ENCODE measurements at places on chromosomes 2 and 18.
A peak's percentile ranks its signal among the peaks of the same experiment; 100 is the strongest.

DNA sequence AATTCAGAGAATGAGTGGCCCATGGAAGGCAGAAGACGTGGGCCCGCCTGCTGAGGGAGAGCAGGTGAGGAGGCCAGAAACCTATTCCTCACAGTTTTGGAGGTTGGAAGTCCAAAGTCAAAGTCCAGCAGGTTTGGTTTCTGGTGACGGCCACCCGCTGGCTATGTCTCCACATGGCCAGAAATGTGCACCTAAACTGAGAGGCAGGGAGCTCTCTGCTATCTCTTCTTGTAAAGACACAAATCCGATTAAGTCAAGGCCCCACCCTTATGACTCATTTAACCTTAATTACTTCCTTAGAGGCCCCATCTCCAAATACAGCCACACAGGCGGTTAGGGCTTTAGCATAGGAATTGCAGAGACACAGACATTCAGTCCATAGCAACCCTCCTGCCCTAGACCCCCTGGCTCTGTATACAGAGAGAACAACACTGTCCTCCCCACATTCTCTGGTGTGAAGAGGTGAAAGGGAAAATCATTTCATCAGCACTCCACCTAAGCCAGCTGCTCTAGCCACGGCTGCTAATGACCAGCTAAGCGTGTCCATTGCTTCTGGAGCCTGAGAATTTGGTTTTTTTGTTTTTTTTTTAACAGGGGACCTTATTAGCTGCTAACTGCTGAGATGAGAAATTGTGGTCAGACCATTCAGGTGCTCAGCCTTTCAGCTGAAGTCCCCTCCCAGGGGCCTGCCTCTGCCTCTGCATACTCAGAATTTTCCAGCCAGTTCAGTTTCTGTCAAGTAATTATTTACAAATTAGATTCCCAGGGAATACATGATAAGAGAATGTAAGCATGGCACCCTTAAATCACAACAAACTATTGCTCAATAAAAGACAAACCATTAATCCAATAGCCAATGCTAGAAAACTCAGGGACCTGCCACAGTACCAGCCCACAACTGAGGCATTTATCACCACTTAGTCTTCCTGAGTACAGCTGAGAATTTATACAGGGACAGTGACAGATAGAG lies 368.7 kb upstream of the ID2 start:
- no peak for DNase-seq

DNA sequence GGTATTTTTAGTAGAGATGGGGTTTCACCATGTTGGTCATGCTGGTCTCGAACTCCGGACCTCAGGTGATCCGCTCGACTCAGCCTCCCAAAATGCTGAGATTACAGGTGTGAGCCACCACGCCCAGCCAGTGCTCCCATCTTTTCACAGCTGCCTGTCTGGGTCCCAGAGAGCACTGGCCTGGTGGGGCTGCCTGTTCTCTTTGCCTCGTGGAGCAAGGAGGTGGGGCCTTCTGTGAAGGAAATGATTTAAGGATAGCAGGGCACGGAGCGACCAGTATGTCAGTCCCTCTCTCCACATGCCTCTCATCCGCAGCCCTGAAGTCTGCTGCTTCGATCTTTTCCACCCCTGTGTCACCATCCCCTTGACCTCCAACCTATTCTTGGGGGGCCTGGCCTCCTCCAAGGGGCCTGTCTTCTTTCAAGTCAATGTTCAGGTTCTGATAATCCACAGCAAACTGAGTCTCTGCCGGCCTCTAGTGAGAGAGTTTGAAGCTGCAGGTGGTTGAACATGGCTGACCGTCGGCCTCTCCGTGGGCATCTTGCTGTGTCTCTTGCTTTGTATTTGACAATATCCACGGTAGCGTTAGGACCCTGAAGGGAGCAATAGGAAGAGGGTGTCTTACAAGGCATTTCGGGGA lies 28.2 kb upstream of the GIGYF2 start:
- DNase-seq = no peak

- no peak for DNase-seq
These were observed 283.1 kb downstream of the CELF4 start for GRCh38 chr18:37282386-37283037.

GRCh38 chr2:218149848-218150440 lies 16.8 kb downstream of the CXCR1 start:
- no peak for DNase-seq

DNA sequence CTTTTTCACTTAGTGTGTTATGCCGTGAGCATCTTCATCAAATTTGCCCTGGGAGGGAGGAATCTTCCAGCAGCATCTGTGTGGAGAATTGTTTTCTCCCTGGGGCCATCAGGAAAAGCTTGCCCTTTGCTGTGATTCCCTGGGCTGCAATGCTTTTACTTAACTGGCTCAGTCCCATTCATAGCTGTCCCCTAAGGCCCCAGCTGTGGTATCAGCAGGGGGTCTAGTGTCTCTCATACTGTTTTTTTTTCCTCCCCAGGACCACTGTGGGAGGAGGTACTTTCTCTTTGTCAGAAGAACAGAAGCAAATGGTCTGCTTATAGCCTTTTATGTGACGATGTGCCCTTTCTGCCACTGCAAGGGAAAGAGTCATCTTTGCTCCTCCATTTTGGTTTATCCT lies 176.8 kb upstream of the CELF4 start:
- no peak for DNase-seq

DNA sequence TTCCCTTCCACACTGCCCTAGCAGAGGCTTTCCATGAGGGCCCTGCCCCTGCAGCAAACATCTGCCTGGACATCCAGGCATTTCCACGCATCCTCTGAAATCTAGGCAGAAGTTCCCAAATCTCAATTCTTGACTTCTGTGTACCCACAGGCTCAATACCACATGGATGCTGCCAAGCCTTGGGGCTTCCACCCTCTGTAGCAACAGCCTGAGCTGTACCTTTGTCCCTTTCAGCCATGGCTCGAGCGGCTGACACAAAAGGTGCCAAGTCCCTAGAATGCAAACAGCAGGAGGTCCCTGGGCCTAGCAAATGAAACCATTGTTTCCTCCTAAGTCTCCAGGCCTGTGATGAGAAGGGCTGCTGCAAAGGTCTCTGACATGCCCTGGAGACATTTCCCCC lies 744.5 kb upstream of the LINC00305 start:
- no peak for DNase-seq

DNA sequence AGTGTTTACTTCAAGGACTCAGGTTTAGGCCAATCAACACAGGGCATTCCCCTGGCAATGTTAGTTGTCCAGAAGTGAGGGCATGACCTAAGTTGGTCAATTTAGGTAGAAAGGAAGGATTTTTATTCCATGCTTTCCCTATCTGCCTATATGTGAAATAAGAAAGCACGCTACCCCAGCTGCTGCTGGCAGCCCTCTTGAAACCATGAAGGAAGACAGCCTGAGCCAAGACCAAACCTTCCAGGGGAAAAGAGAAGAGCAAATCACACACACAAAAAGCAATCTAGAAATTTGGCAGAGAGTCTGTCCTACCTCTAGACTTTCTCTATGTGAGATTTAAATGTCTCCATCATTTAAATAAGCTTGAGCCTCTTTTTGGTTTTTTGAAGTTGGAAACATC lies 387.6 kb downstream of the TNS1 start:
- DNase-seq = no peak

GRCh38 chr2:69995511-69995910 lies 34.1 kb upstream of the ASPRV1 start:
- DNase-seq = no peak

DNA sequence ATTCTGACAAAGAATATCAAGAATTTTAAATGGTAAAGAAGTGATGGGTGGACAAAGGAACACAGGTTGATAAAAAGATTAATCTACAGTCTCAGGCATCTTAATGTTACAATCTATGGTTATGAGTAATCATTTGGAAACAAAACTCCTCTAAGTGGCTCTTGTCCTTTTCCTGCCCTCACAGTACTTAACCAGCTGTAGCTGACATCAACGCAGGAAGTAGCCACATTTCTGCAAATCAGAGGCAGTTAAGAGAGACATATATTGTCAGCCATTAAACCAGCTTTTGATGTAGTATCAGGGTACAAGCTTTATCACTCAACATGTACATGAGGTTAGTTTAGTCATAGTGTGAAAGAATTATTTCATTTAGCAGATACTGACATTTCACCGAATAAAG lies 244.6 kb downstream of the NR4A2 start:
- DNase-seq = no peak

DNA sequence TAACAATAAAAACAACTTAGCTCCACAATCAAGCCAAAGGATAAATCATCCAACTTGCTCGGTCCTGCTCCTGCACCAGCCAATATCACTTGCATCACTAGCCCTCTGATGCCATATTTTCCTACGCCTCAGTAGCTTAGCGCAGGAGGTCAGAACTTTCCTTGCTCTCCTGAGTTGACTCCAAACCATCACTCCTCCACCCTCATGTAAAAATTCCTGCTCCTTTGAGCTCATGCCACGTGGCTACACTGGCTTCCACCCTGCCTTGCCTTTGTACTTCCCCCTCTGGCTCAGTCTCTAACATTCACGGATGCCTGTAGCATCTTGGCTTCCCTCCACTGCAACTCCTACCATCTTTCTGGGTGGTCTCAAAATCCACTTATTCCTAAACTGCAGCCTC lies 25.2 kb downstream of the AAK1 start:
- DNase-seq = no peak

DNA sequence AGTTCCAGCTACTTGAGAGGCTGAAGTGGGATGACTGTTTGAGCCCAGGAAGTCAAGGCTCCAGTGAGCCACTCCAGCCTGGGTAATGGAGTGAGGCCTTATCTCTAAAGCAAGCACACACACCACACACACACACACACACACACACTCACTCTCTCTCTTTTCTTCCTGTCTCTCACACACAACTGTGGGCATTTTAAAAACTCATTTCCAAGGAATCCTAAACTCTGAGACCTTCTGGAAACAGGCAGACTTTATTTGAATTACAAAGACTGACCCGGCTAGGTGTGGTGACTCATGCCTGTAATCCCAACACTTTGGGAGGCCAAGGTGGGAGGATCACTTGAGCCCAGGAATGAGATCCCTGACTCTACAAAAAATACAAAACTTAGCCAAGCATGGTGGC lies 21.3 kb downstream of the WDSUB1 start:
- DNase-seq = no peak

DNA sequence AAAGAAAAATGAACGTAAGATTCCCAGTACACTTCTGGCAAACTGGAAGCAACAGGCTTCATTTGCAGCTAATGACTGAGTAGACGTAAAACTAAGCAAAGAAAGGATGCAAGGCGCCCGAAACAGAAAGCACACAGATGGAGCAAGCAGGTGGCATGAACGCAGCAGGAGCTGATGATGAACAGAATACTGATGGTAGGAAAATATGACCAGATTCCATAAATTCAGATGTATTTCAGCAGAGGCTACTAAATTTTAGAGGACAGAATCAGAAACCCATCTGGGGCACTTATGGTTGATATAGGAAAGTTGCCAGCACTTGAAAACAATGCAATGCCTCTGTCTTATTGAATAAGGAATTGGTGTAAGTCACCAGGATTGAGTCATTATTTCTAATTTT lies 658.7 kb upstream of the LINC00305 start:
- DNase-seq = no peak

DNA sequence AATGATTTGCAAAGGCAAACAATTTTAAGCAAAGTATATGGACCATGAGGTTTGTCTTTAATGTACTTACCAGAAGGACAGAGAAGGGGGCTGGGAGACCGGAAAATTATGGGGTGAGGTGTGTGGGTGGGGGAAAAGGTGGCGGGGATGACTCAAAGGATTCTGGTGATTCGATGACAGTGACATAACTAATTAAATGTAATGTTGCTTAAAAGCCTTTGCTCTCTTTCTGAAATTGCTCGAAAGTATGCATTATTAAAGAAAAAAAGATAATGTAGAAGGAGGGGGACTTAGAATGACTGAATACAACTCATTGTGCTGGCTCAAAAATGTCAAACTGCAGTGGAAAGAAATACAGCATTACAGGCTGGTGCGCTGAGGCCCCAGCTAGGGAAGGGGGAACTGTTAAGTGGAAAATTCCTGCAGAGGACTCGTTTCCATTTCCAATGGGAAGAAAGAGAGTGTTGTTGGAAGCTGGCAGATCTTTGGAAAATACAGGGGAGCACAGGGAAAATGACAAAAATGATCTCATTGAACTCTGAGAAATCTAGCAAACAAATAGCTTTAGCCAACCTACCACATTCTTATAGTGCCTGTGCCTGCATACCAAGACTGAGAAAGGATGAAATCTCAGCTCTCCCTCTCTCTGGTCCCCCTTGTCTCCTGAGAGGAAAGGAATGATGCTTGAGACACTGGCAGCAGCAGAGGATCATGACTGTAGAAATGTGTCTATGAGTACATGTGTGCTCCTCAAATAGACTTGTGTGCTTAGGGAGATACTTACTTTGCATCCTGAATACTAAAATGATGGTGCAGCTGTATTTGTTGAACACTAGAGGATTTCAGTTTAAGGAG lies 632.4 kb downstream of the NYAP2 start:
- DNase-seq = peak; percentile 21

DNA sequence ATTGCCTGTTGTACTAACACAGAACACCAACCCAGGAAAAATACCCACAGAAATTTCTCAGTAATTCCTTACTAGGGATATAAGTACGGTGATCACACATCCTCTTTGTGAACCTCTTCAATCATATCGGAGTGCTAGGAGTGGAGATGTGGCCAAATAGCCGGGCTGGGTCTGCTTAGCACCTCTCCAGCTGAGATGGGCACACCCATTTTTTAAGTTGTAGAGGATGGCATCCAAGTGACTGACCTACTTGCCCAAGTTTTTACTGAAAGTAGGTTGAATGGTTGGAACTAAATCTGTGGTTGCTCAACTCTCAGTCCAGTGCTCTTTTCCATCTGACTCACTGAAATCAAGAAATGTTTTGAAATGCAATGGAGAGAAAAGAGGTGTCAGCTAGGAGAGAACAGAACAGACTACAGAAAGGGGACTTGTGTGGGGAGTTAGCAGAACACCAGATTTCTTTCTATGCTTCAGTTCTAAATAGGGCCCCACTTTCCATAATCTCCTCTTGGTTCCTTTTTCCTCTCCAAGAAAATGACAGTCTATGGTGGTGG lies 68.7 kb upstream of the FSHR start:
- no peak for DNase-seq

DNA sequence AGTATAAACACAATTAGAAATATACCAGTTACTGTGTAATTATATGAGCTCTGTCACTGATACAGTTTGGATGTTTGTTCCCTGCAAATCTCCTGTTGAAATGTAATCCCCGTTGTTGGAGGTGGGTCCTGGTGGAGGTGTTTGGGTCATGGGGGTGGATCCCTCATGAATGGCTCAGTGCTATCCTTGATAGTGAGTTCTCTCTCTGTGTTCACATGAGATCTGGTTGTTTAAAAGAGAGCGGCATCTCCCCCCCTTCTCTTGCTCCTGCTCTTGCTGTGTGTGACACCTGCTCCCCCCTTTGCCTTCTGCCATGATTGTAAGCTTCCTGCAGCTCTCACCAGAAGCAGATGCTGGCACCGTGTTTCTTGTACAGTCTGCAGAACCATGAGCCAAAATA lies 24.1 kb downstream of the MTX2 start:
- DNase-seq = no peak

DNA sequence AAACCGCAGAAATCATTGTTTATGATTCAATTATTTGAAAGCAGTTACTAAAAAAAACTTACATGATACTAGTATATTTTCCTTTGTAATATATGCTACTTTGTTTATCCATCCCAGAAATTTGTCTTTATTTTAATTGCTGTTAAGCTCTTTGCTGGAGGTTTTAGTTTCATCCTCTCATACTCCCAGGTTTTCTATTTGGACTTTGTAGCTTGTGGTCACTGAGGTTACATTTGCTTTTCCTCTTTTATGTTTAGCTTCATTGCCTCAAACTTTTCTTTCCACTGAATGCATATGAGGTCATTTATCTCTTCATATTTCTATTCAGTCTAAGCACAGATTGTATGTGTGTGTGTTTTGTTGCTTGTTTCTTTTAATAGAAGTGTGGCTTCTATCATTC lies 89.9 kb downstream of the ERBB4 start:
- DNase-seq = no peak

Data from stimulated activated CD4-positive, alpha-beta T cell treated with anti-CD3 and anti-CD28 coated beads, TNF-alpha, amount 100 ng/mL, for 48 hours (primary cell).